ENCODE measurements at places on chromosomes 6 and 20. TPM values are rescaled to one million over a fixed set of nuclear protein-coding genes. Genes with fewer than 3 reads are reported as not detected.

Gene SAPCD1
- 16.7 TPM for total RNA-seq

- H3K36me3 ChIP-seq, result no peaks in the 10 kb centered on the region
- H3K4me3 ChIP-seq, result no peak overlapping the region
- H3K4me1 ChIP-seq, result no peaks in the 10 kb centered on the region
- no peak for DNase-seq
- H3K27ac ChIP-seq, result no peak overlapping the region
- H3K27me3 ChIP-seq, result no peaks in the 10 kb centered on the region
These were observed 268.0 kb downstream of the SMOC2 start for GRCh38 chr6:168708984-168709383.

DNA sequence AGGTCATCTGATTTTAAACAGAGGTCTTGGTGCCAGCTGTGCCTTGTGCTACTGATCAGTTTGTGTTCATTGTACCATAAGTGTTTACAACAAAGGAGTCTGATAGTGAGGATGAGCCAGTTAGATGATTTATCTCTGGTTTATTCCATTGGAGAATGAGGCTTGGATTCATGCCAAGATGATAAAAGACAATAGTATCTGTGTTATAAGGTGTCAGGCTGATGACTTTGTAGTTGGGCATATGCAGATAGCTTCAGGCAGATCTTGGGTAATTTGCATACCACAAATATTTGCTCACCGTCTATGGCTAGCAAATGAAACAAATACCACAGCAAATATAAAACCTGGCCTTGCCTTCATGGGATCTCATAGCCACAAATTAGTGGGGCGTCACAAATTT is 43.3 kb upstream of the PHACTR2 start:
- H3K4me1 ChIP-seq, result peaks cover 29% of the 10 kb centered on the region
- H3K27me3 ChIP-seq, result no peaks in the 10 kb centered on the region
- no peak overlapping the region for H3K27ac ChIP-seq
- H3K36me3 ChIP-seq, result peaks cover 1% of the 10 kb centered on the region

DNA sequence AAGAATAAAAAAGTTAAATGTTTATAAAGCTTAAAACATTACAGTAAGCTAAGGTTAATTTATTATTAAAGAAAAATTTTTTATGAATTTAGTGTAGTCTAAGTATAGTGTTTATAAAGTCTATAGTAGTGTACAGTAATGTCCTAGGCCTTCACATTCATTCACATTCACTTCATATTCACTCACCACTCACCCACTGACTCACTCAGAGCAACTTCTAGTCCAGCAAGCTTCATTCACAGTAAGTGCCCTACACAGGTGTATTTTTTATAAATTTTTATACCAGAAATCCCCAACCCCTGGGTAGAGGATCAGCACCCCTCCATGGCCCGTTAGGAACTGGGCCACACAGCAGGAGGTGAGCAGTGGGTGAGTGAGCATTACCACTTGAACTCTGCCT is 24.3 kb upstream of the ADGRF1 start:
- H3K27me3 ChIP-seq, result peaks cover 3% of the 10 kb centered on the region
- H3K27ac ChIP-seq, result no peak overlapping the region
- no peaks in the 10 kb centered on the region for H3K36me3 ChIP-seq
- no peak for DNase-seq
- no peaks in the 10 kb centered on the region for H3K4me1 ChIP-seq

- no peaks in the 10 kb centered on the region for H3K27me3 ChIP-seq
- H3K27ac ChIP-seq, result no peak overlapping the region
- no peak for DNase-seq
- H3K4me3 ChIP-seq, result no peak overlapping the region
These were observed 43.7 kb downstream of the PHACTR1 start for GRCh38 chr6:12760226-12760625.

- H3K27ac ChIP-seq, result no peak overlapping the region
- H3K27me3 ChIP-seq, result peaks cover 21% of the 10 kb centered on the region
- H3K4me1 ChIP-seq, result no peaks in the 10 kb centered on the region
These were observed 8.3 kb downstream of the POM121L2 start for GRCh38 chr6:27303613-27304272.

Gene PPIL1
- 60.2 TPM for total RNA-seq

GRCh38 chr6:30750379-30750668 is 6.0 kb upstream of the IER3 start:
- no peak overlapping the region for H3K4me3 ChIP-seq
- H3K27me3 ChIP-seq, result peaks cover 1% of the 10 kb centered on the region
- H3K27ac ChIP-seq, result no peak overlapping the region

- H3K27me3 ChIP-seq, result no peaks in the 10 kb centered on the region
- no peak overlapping the region for H3K27ac ChIP-seq
- H3K4me3 ChIP-seq, result no peak overlapping the region
- no peaks in the 10 kb centered on the region for H3K4me1 ChIP-seq
- no peaks in the 10 kb centered on the region for H3K36me3 ChIP-seq
These were observed 5.5 kb upstream of the FAM83C start for GRCh38 chr20:35297740-35298139.

- H3K27me3 ChIP-seq, result no peaks in the 10 kb centered on the region
- no peak overlapping the region for H3K27ac ChIP-seq
These were observed 501.5 kb upstream of the FLRT3 start for GRCh38 chr20:14838663-14839628.

Gene SLC22A1
- 3.7 TPM for total RNA-seq

Gene MMUT
- 13.0 TPM for total RNA-seq

- no peaks in the 10 kb centered on the region for H3K36me3 ChIP-seq
- peaks cover 3% of the 10 kb centered on the region for H3K27me3 ChIP-seq
- H3K27ac ChIP-seq, result no peak overlapping the region
- no peak for DNase-seq
These were observed 271.5 kb upstream of the FOXQ1 start for GRCh38 chr6:1040393-1040792.
